ENCODE measurements at places on chromosomes 16 and 17.

DNA sequence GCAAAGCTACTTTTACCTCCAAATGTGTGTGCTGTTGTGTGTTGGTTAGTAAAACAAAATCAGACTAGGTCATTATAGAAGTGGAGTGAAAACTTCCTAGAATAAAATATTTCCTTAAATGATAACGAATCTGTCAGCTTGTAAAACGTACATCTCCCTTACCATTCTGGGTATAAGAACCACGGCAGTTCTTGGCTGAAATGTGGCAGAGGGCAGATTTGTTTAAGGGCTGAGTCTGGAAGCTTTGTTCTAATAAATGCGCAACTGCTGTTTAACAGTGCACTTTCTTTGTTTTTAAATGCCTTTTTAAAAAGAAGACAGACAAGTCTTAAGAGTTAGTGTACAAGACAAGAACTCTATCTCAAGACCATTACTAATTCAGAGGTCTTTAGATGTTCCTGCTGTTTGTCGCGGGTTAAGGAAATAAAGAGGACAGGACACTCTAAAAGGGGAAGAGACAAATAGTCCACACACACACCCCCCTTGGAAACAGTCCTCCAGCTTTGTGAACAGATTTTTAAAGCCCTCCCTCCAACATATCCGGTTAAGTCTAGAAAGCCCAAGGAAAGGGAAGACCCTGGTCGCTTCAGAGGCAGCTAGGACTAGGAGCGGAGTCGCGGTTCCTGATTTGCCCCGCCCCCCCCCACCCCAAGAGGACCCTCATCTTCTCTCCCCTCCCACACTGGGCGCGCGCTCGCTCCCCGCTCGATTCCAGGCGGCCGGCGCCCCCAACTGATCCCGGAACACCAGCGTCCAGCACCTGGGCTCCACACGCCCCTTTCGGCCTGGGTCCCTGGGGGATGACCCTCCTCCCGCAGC is 658 bp downstream of the SYNRG start:
- DNase-seq = peak; percentile 45

GRCh38 chr16:56688762-56689161 is 6.5 kb downstream of the MT1X start:
- DNase-seq = no peak

- no peak for DNase-seq
Measured at GRCh38 chr16:69404275-69404805, 18.5 kb upstream of the TERF2 start.

DNA sequence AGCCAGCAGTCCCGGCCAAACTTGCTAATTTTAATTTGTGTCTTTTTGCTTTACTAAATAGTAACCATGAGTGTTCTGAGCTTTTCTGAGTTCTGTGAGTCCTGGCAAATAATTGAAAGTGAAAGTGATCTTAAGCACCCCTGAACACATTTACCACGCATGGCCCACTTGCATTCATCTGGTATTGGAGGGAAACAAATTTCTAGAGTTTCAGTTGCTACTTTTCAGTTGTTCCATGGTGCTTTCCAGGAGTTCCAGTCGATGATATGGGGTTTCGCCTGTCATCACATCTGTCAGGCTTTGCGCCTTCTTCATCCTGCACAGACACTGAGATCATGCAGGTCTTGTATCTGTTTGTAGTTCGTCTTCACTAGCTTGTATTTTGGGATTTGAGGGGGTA is 44.1 kb downstream of the CRLF3 start:
- DNase-seq = no peak

GRCh38 chr17:49431743-49432142 is 17.1 kb upstream of the PHB1 start:
- no peak for DNase-seq

- DNase-seq = no peak
Measured at GRCh38 chr16:77972062-77972392, 50.3 kb upstream of the CLEC3A start.

DNA sequence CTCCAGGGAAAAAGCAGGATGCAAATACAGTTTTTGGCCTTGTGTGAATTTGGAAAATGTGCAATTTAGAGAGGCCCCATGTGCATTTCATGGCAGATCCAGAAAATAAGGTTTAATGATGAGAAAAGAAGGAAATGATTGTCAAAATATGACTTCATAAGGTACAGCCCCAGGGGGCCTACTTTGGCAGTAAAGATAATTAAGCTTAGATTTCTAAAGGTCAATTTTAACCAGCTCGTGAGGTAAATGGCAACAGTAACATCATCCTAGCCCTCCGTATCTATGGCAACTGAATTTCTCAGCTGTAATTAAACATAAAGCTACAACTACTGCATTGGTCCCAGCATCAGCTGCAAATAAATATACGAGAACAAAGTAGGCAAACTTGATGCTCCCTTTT is 30.0 kb upstream of the PRSS54 start:
- DNase-seq = no peak

GRCh38 chr16:8960788-8961109 is 3.0 kb downstream of the USP7 start:
- no peak for DNase-seq

DNA sequence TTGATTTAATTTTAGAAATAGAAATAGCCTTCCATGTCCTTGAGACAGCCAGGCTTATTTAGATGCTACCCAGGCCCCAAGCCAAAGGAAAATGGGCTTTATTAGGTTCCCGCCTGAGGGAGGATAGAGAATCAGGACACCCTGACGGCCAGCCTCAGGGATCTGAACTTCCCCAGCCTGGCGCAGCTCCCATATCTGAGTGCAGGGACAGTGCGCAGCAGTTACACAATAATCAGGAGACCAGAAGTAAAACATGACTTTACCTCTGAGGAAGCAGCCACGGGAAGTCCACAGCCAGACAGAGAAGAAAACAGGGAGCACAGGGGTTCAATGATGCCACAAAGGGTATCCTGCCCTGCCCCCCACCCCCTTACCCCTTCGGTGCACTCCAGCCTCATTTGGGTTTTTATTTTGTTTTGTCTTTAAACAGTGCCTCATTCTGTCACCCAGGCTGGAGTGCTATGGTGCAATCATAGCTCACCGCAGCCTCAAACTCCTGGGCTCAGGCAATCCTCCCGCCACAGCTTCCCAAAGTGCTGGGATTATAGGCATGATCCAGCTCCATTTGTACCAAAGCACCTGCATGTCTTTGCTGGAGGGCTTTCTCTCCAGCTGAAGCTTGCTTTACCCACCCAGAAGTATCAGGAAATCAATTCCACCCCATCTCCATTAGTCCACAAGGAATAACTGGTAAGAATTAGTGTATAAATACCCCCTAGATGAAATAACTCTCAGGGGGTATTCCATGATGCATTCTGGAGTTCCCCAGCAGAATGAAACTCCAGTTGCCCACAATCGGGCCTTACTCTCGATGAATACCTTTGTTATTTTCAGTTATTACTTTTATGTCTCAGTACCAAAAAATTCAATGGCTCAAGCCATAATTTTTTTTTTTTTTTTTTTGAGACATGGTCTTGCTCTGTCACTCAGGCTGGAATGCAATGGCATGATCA is 21.9 kb downstream of the ORC6 start:
- DNase-seq = no peak

- DNase-seq = no peak
Measured at GRCh38 chr16:73506568-73507056, 458.7 kb upstream of the ZFHX3 start.

DNA sequence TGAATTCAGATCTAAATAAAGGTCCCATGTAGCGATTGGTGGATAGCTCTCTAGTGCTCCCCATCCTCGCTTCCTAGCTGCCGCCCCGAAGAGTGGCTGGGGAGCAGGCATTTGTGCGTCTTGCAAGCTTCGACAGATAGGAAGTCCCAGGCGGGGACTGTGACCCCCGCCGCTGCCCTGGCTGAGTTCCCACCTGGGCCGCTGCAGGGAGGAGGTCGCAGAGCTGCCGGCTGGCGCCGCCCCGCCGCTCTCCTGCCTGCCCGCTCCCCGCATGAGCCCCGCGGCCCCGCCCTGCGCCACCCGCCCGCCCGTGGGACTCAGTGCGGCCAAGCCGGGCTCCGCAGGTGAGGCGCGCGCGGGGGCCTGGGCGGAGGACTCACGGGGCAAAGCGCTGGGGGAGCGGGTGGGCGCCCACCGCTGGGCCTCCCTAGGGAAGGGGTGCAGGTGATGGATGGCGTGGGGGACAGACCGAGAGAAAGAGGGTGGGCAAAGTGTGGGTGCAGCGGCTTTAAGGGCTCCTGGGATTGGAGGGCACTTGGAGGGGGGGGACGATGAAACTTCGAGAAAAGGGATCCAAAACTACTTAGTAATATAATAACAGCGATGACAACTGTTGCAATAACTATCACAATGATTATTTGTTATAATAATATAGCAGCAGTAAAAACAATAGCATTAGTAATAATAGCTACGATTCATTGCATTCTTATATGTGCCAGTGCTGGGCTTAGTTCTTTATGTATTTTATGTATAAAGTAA is at the start of gene OTOA:
OTOA (plus strand) TSS at position 80 of the 759 bp plus-strand sequence. CDS start 14,547 bp downstream, outside the sequence.
- DNase-seq = no peak

GRCh38 chr17:46895171-46895570 is 27.8 kb upstream of the GOSR2 start:
- DNase-seq = no peak

GRCh38 chr16:10575506-10576130 is 4.8 kb downstream of the EMP2 start:
- DNase-seq = no peak

DNA sequence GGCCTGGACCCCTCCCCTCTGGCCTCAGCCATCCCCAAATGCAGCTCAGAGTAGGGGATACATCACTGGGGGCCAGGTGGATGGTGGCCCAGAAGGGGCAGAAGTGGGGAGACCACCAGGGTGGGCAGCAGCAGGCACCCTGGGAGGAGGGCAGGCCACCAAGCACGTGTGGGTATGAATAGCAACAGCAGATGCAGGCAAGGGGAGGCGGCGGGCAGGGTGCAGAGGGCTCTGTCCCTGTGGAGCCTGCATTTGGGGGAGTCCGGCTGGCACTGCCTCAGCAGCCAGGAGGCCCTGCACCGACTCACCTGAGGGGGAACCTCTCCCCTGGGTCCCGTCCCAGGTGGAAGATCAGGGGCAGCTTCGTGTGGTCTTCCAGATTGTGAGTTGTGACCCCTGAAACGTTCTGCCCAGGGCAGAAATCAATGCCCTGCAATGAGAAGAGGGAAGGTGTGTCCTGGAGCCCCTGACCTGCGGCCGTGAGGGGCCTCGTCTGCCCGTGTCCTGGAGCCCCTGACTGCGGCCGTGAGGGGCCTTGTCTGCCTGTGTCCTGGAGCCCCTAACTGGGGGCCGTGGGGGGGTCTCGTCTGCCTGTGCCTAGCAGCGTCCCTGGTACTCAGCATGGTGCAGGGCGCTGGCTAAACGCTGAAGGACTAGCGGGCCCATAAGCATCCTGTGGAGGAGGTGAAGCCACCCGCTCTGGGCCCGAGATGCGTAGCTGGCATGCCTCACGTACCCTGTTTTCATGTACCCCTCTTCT is 10.7 kb upstream of the APRT start:
- no peak for DNase-seq

- DNase-seq = no peak
Measured at GRCh38 chr16:55641430-55642056, 14.2 kb upstream of the SLC6A2 start.

DNA sequence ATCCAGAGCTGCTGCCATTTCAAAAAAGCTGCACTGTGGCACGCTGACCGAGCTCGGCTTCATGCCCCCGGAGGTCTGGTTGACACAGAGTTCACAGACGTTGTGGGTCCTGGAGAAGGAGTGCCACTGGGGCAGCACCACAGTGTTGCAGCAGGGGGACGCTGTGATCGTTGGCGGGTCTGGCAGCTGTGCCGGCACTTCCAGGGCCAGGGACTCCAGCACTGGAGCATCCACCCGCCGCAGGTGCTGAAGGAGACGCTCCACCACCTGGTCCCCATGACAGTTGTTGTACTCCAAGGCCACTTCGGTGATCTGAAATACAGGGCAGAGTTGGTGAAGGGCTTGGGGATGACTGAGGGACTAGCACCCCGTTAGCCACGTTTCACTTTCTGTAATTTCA is 23.5 kb downstream of the SNN start:
- DNase-seq = no peak

DNA sequence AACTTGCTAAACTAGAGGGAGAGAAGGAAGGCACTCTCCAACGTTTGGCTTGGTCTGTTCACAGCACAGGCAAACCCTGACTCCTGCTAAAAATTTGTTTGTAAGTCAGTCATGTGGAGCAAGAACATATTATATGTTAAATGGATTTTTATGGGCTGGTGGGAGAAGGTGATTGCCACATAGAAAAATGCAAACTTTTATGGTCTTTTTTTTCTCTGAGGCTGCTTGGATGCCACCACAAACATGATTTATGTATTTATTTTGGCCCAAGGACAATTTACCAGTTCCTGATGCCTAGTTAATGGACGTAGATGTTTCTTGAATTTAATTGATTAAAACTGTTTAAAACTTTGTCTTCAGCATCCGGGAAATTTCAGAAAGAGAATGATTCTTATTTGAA is 274.2 kb upstream of the MYOCD start:
- no peak for DNase-seq

GRCh38 chr16:3729161-3730112 is 12.1 kb upstream of the TRAP1 start:
- DNase-seq = no peak

- DNase-seq = no peak
Measured at GRCh38 chr17:72255481-72255880, 134.7 kb downstream of the SOX9 start.

- DNase-seq = no peak
Measured at GRCh38 chr17:4100883-4101756, 41.7 kb downstream of the ZZEF1 start.

- no peak for DNase-seq
Measured at GRCh38 chr17:79473111-79473875, 137.6 kb downstream of the RBFOX3 start.

- DNase-seq = peak; percentile 73
Measured at GRCh38 chr17:32259586-32259985, 6.0 kb upstream of the RHBDL3 start.

DNA sequence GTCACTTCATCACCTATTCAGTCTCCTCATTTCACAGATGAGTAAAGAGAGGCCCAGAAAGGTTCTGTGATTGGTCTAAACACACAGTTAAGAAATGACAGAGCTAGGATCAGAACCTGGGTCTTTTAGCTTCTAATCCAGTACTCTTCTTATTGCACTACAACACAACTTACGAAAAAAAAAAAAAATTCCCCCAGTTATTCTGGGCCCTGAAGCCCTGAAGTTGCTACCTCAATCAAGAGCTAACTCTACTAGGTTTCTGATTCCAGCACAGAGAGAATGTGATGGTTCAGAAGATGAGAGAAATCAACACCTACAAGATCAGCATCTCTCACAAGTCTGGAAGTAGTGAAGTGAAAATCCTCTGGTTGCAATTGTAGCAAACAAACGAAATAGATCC is 37.3 kb downstream of the GRB7 start:
- DNase-seq = no peak

Measured in substantia nigra (tissue), 51 donors.